ENCODE measurements at places on chromosomes 7 and 10. TPM values are rescaled to one million over a fixed set of nuclear protein-coding genes. Genes with fewer than 3 reads are reported as not detected.

The PPP3CB gene
- 20.2 TPM for total RNA-seq

DNA sequence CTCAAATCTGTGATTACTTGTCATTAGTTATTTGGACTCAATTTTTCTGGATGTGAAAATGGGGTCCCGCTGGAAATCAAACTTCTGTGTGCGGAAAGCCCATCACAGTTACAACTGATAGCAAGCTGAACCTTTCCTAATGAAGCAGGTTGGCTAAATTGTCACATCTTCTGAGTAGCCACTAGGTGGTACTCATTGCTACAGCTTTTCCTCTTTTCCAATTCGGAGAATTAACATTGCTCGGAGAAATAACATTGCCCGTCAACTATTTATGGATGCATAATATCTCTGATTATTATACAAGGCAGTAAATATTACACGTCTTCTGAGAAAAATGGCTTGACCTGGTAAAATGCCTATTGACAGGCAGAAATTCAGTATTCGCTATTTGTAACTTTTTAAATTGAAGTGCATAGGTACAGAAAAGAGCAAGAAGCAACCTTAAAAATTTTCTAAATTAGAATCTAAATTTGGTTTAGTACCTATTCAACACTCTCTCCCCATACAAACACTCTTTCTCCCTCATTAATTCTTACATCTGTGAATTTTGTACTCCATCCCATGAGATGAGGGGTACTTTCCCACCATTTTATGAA lies 17.3 kb upstream of the BLOC1S2 start:
- no peak overlapping the region for H3K27ac ChIP-seq
- H3K4me1 ChIP-seq = no peaks in the 10 kb centered on the region
- DNase-seq = no peak
- H3K4me3 ChIP-seq = no peak overlapping the region
- no peaks in the 10 kb centered on the region for H3K36me3 ChIP-seq
- peaks cover 4% of the 10 kb centered on the region for H3K27me3 ChIP-seq

The SH2D4B gene
- 0.16 TPM for total RNA-seq

The IGF2BP3 gene
- not detected for total RNA-seq

The PRXL2A gene
- total RNA-seq = 3.9 TPM

DNA sequence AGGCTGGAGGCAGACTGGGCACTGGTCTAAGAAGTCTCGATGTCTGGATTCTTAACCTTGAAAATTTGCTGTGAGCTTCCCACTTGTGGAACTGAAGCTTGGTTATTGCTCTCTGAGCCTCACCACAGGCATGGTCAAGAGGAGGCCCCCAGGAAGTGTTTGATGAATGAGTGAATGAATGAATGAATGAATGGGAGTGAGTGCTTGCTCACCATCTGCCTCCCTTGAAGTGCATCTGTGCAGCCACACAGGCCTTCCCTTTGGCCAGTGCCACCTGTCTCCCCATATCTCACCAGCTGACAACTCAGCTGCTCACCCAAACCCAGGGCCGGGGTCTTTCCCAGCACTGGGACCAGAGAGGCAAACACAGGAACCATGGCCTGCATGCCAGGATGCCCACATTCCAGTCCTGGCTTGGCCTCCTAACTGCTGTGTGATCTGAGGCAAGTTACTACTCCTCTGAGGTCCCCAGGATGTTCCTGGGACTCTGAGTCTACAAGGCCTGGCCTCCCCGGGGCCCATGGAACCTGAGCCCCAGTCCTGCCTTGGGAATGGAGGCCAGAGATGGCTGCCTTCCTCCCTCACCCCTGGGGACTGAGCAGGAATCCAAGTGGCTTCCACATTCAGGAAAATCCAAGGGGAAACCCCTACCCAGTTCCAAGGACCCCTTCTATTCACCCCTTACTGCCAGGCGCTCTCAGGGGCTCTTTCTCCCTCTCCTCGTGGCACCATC lies 51.4 kb upstream of the SLC29A3 start:
- no peak overlapping the region for H3K4me3 ChIP-seq
- no peak overlapping the region for H3K27ac ChIP-seq
- no peak for DNase-seq
- H3K4me1 ChIP-seq = no peaks in the 10 kb centered on the region

The RINT1 gene
- total RNA-seq = 39.5 TPM

The HTR5A gene
- total RNA-seq = not detected

- no peak for DNase-seq
- no peak overlapping the region for H3K27ac ChIP-seq
- peaks cover 3% of the 10 kb centered on the region for H3K27me3 ChIP-seq
- no peaks in the 10 kb centered on the region for H3K4me1 ChIP-seq
- H3K4me3 ChIP-seq = no peak overlapping the region
- H3K36me3 ChIP-seq = no peaks in the 10 kb centered on the region
These were observed 462.9 kb downstream of the PTPRN2 start for GRCh38 chr7:158124671-158125079.

DNA sequence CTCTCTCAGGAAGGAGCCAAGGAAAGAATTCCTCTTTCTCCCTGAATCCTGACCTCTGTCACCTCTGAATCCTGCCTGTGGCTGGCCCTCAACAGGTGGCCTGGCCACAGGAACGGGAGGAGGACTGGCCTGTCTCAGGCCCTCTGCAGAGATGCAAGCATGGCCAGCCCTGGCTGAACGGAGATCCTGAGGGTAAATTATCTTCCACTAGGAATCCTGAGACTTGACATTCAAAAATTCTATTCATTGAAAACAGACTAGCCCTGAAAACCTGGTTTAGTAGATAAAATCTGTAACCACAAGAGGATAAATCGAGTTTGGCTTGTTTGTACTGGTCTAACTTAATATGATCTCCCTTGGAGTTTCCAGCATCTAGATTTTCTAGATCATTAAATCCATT lies 579.3 kb downstream of the LRMDA start:
- no peaks in the 10 kb centered on the region for H3K4me1 ChIP-seq
- no peak overlapping the region for H3K4me3 ChIP-seq
- no peak for DNase-seq
- no peaks in the 10 kb centered on the region for H3K27me3 ChIP-seq
- no peak overlapping the region for H3K27ac ChIP-seq

DNA sequence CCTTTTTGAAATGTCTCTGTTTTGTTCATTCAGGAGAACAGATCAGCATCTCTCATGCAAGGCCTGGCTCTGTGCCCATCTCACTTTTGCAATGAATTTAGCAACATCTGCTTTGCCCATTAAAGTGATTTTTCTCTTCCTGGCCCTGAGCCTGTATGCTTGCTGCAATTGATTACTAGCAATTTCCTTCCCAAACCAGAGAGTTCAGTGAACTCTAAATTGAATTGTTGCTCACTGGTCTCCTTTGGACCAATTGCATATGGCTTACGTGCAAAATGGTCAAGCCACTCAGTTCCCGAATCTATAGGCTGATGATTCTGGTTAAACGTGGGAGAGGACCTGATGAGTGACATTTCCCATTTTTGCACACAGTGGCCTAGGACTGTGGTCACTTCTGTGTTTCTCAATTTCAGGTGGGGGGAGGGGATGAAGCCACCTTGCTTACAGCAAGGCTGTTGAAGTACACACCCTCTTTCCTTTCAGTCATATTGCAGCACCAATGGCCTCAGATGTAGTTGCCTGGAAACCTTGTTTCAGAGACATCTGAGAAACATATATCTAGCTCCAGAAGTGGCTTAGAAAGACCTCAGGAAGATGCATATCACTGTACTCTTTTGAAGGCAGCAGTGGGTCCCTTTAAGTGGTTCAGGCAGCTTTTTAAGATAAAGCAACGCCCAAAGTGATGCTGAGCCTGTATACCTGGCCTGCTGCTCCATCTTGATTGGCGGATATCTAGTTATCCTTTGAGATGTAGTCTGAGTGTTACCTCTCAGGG lies 201.4 kb downstream of the PTEN start:
- H3K4me1 ChIP-seq = peaks cover 55% of the 10 kb centered on the region
- no peak overlapping the region for H3K4me3 ChIP-seq
- no peaks in the 10 kb centered on the region for H3K36me3 ChIP-seq
- peak overlapping the region; percentile 38 for H3K27ac ChIP-seq

DNA sequence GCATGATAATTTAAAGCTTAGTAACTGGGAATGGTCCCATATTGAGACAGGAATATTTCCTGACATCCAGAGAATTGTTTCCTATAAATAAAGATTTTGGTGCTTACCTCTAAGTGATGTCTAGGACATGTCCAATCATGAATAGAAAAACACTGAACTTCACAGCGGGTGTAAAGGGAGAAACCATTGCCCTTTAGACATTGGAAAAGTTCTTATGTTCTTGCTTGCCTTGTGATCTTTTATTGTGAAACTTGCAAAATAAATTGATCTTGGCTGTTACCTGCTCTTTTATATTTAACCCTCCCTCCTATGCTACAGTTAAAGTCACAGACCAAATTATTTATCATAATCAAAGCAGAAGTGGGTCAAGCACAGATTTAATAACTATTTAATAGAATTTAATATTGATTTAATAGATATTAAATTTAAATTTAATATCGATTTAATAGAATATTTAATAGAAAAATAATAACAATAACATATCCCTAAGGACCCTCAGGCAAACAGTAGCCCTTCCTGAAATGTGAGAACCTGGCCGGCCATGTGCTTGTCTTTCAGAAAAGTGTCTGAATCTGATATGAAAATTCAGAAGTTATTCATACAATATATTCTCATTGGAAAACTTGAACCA lies 47.0 kb upstream of the AKR1C1 start:
- H3K4me1 ChIP-seq = no peaks in the 10 kb centered on the region
- no peak overlapping the region for H3K27ac ChIP-seq
- H3K4me3 ChIP-seq = no peak overlapping the region

DNA sequence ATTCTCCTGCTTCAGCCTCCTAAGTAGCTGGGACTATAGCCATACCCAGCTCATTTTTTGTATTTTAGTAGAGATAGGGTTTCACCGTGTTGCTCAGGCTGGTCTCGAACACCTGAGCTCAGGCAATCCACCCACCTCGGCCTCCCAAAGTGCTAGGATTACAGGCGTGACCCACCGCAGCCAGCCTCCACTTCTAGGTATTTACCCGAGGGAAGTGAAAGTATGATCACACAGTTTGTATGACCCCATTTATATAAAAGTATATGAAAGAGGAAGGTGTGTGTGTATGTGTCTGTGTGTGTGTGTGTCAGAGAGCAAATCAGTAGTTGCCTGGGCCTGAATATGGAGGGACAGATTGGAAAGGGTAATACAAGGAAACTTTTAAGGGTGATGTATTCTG lies 2.0 kb upstream of the PURB start:
- H3K27ac ChIP-seq = no peak overlapping the region
- no peaks in the 10 kb centered on the region for H3K36me3 ChIP-seq
- H3K27me3 ChIP-seq = no peaks in the 10 kb centered on the region
- peaks cover 43% of the 10 kb centered on the region for H3K4me1 ChIP-seq

The CLRN3 gene
- not detected for total RNA-seq

DNA sequence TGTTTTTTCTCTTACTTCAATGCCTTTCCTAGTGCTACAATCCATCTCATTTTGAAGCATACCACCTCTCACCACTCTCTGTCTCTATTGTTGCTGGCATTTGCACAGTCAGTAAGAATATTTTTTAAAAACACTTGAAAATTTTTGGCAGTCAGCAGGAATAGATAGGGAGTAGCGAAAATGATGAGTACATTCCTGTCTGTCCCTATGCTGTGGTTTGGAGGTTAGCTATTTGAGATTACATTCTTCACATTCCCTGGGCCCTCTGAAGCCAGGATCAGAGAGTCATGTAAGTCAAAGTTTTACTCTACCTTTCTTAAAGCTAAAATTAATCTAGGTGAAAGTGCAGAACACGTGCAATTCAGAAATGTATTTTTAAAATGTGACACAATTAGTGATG lies 53.0 kb upstream of the MAGI2 start:
- H3K27me3 ChIP-seq = no peaks in the 10 kb centered on the region
- no peaks in the 10 kb centered on the region for H3K36me3 ChIP-seq
- no peak overlapping the region for H3K4me3 ChIP-seq

- H3K27ac ChIP-seq = no peak overlapping the region
- DNase-seq = no peak
- H3K4me3 ChIP-seq = no peak overlapping the region
These were observed 15.3 kb downstream of the PTPRE start for GRCh38 chr10:127922206-127922605.

The TMEM236 gene
- total RNA-seq = 0.06 TPM

- H3K36me3 ChIP-seq = no peaks in the 10 kb centered on the region
- H3K4me3 ChIP-seq = no peak overlapping the region
- peaks cover 21% of the 10 kb centered on the region for H3K27me3 ChIP-seq
- H3K4me1 ChIP-seq = no peaks in the 10 kb centered on the region
- no peak for DNase-seq
These were observed 19.4 kb downstream of the KAZALD1 start for GRCh38 chr10:101080933-101081931.

DNA sequence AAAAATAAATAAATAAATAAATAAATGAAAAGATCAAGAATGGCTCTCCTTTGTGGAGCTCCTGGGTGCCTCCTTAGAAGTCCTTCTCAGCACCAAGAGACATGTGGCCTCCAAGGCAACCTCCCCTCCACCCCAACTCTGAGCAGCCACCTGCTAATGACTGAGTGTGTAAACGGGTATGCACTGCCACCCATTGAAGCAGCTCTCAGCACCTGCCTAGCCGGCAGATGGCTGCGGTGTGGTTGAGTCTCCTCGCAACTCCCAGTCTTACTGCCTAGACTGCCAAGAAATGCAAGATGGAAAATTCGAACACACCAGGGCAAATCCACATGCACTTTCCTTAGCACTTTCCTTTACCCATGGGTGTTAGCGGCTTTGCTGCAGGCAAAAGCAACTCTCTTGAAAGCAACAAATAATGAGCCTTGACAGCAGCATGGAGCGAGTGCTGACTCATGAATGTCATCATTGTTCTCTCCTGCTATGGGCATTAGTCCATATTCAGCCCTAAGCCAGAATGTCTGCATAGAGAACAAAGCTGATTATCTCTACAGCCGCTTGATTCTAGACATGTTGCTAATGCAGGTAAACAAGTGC lies 913.9 kb upstream of the AUTS2 start:
- H3K27me3 ChIP-seq = no peaks in the 10 kb centered on the region
- H3K4me1 ChIP-seq = no peaks in the 10 kb centered on the region
- H3K27ac ChIP-seq = no peak overlapping the region

GRCh38 chr7:1010226-1010625 lies 27.2 kb downstream of the CYP2W1 start:
- H3K4me3 ChIP-seq = no peak overlapping the region
- H3K36me3 ChIP-seq = peaks cover 22% of the 10 kb centered on the region
- no peaks in the 10 kb centered on the region for H3K27me3 ChIP-seq
- DNase-seq = no peak
- peaks cover 29% of the 10 kb centered on the region for H3K4me1 ChIP-seq
- no peak overlapping the region for H3K27ac ChIP-seq

GRCh38 chr10:48305905-48306264 lies 592 bp upstream of the MAPK8 start:
- H3K36me3 ChIP-seq = no peaks in the 10 kb centered on the region
- no peak for DNase-seq
- peaks cover 15% of the 10 kb centered on the region for H3K4me1 ChIP-seq

Measured in CD4-positive, alpha-beta T cell (primary cell).